ENCODE measurements at places on chromosomes 16 and 17.
A peak's percentile ranks its signal among the peaks of the same experiment; 100 is the strongest.

GRCh38 chr16:56938664-56939513 is 6.9 kb downstream of the HERPUD1 start:
- DNase-seq = peak; percentile 30

DNA sequence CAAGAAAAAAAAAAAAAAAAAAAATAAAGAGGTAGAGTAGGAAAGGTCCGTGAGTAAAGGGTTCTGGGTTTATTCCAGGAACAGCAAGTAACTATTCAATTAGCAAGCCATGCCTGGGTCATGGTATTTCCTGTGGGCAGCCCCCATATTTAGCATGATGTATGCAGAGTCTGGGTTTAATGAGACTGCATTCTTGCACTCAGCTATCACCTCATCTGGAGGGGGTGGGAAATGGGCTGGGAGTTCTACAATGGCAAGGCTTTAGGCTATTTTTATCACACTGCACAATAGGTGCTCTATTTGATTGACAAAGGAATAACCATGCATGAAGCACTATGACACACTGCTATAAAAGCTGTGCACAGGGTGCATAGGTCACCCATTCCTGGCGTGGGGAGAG is 104.0 kb upstream of the CCL2 start:
- DNase-seq = no peak

DNA sequence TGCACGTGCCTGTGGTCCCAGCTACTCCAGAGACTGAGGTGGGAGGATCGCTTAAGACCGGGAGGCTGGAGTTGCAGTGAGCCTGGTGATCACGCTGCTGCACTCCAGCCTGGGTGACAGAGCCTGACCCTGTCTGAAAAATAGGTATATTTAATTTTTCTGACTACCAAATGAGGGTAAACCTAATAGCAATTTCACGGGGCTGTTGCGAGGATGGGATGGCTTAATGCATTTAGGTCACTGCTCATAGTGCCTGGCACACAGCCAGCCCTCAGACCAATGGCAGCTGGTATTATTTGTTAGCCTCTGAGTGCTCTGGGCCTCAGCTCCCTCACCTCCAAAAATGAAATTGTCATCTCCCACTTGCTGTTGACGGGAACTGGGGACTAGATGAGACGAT is 5.9 kb upstream of the CDIP1 start:
- no peak for DNase-seq

DNA sequence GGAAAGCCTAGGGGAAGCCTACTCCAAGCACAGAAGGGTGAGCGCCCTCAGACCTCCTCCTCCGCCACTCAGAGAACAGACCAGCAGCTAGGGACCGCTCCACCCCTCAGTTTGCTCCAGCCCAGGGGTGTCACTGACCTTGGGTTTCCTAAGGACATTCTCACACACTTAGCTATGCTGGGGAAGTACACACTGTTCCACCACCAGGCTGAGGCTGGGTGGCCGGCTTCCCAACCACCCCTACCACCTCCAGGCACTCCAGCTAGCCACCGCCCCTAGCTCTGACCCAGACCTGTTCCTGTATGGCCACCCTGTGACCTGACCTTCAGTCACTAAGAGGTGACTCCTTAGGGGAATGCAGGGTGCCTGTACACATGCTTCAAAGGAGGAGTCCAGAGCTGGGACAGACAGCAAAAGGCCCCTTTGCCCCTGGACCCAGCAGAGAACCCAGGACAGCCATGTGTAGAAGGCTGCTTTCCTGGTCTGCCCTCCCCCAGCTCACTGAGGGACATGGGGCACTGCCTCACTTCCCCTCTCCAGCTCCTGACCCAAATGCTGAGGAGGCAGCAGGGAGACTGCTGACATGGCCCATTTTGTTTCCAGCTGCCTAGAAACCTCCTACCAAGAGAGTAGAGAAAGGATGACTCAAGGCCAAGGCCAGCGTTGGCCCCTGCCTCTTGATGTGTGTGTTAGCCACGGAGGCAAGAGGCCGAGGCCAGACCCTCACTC is 6.7 kb downstream of the HSPB9 start:
- DNase-seq = no peak

DNA sequence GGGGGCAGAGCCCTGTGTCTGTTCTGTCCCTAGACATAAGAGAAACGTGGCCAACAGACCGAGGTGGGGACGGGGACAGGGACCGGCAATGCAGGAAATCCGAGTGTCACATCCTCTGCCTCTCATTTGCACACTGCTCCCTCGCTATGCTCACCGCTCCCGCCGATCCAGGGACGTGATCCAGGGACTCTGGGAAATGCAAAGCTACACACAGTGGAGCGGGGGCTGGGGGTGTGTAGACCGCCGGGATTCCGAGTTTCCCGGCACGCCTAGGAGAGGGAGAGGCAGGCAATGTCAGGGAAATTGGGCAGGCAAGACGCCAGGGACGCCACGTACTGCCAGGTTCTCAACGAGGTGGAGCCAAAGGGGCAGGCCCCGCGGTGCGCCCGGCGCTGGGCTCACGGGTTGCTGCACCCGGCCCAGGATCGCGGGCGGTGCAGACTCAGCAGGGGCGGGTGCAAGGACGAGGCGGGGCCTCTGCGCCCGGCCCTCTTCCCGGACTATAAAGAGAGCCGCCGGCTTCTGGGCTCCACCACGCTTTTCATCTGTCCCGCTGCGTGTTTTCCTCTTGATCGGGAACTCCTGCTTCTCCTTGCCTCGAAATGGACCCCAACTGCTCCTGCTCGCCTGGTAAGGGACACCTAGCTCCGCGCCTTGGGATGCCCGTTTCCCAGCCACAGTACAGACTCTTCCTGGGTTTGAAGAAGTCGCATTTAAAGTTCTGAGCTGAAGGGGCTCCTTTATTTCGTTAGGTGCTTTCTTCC is at the start of gene MT1X:
MT1X (plus strand) TSS at position 532 of the 764 bp plus-strand sequence; CDS start at position 603, 71 bp downstream.
- DNase-seq = peak; percentile 82

DNA sequence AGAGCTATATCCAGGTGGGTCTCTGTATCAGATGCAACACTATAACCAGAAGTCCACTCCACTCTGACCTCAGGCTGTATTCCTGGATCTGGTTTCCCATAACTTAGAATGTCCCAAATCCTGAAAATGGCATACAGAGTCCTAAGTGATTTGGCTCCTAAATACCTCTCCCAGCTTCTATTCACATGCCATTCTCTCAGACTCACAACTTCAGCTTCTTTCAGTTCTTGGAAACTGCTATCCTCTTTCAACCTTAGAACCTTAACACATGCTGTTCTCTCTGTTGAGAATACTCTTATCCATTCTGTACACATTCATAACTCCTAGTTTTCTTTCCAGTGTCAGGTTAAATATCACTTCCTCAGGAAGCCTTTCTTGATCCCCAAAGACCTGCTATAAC is 132.0 kb downstream of the BRIP1 start:
- no peak for DNase-seq

- DNase-seq = no peak
Observed at GRCh38 chr17:77449908-77450741, 309.4 kb downstream of the SEC14L1 start.

GRCh38 chr17:14098246-14098645 is 28.9 kb downstream of the COX10 start:
- DNase-seq = no peak

DNA sequence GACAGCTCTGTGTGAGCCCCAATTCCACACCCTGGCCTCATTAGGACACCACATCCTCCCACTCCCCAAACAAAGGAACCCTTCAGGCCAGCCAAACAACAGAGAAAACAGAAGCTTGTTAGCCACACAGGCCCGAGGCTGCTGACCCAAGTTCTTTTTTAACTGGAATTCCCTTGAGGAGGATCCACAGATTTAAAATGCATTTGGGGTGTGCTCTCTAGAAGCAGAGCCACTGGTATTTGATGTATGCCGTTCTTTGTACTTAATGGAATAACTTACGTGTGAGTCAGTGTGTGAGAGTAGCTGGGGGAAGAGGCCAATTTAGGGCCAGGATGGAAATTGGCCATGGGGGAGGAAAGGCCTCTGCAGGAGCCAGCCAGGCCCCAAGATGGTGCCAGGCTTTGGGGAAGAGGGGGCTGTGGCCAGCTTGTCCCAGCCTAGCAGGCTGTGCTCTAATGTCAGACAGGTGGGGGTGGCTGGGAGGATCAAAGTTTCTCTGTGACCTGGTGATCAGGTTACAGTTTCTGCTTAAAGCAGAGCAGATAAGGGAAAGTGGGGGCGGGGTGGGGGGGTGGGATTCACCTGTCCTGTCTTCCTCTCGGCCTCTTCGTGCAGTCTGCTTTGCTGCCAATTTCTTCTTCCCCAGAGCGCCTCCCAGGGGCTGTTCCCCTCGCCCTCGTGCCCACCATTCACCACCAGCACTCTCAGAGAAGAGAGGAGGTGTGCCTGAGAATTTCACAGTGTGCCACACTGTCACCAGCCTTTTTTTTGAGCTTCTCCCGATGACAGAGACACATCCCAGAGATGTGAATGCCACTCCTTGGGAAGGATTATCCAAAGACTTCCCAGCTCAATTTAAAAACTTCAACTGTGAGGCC is 50.8 kb downstream of the TOM1L2 start:
- no peak for DNase-seq

DNA sequence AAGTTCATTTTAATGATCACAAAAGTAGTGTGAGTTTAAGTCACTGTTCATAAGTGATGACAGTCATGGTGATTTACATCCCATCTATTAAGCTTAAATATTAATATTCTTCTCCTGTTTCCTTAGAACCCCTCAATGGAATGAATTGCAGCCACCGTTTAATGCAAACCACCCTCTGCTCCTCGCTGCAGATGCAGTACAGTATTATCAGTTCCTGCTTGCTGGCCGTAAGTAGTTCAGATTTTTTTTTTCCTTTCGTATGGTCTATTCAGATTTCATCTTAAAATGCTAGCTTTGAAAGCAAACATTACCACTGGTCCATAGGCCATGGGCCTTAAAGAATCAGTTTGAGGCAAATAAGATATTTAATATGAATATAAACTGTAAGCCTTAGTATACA is 359.0 kb upstream of the TBX2 start:
- no peak for DNase-seq

DNA sequence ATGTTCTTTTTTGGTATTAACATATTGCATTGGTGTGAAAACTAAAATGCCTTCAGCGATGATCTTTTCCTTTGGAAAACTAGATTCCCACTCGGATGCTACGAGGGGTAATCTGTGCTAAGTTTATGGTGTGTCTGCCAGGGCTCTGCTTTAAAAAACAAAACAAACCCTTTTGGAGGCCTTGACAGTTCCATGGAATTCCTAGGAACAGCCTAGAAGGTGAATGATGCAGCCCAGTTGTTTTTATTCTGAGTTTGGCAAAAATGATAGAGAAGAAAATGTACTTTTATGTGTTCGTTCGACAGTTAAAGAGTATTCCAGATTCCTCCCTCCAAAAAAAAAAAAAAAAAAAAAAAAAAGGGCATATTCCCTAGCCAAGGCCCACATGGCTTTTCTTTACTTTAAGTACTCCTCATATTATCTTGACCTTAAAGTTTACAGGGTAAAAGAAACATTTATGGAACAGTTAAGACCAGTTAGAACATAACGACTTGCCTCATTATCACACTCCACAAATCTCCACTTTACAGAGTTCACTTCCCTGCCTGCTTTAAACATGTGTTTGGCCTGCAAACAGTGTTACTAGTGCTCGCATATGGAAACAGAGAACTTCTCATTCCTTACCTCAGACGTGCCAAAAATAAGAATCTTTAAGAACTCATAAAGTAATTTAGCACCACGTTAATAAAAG is 159.1 kb downstream of the WWOX start:
- no peak for DNase-seq

DNA sequence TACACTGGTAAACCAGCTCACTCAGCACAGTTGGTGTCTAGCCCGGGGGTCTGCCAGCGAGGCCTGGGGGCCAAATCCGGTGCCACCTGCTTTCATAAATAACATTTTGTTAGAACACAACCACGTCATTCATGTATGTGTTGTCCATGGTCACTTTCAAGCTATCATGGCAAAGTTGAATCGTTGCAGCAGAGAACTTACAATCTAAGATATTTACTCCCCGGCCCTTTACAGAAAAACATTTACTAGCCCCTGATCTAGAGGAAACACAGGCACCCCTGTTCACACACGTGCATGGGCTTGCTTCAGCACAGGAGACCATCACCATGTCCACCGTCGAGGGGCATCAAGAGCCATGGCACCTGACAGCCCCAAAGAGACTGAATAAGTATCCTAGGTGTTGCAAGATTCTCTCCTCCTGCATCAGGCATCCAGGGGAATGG is 111.4 kb upstream of the DNAH9 start:
- DNase-seq = no peak

DNA sequence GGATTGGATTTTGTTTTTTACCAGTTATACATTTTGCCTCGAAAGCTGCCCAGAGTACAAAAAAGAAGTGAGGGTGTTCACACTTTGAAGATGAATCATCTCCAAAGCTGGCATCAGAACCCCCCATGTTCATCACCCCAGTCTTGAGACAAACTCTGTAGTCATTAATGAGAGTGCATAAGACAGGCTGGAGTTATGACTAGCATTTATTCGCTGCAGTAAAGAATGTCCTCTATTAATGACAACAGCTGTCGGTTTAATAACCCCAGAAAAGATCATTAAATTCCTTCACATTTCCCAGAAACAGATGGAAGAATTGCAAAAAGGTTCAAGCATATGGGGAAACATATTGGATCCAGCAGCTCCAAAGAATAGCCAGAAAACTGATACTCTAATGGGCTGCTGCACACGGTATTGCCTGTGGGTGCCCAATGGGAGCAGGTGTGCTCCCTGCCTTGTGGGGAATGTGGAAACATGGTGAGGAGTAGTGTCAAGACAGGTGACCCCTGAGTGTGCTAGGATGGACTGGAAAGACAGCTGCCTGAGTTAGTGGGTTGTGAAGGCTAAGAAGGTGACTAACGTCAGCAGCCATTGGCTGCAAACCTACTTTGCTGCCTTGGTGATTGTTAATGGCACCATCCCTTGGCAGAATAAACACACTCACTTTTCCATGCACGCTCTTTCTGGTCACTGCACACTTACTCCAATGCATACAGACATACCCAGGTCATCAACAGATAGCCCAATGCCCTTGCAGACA is 81.9 kb downstream of the AIPL1 start:
- no peak for DNase-seq

- no peak for DNase-seq
Observed at GRCh38 chr16:69889295-69889964, 61.7 kb upstream of the CLEC18A start.

DNA sequence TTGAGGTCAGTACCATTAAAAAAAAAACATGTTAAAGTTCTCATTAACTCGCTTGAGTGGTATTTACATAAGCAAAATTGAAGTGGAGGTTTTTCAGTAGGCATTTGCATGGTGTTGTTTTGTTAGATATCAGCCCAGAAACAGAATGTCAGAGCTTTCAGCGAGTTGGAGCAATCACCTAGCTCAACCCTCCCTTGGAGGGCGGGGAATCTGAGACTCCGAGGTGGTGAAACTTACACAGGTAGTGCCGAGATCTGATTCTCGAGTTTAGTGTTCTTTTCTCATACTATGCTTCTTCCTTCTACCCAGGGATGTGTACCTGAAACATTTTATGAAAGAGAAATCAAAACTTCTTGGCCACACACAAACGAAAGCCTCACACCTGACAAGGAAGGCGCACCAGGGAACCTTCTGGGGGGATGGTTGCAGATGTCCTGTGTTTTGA is 6.6 kb downstream of the SEC14L1 start:
- peak; percentile 16 for DNase-seq

Measured in T-helper 2 cell (primary cell).